Stimulated activated CD4-positive, alpha-beta T cell treated with anti-CD3 and anti-CD28 coated beads, Interleukin-15, amount 100 ng/mL, for 1 hour (primary cell): ENCODE measurements at places on chromosomes 6 and 20.

DNA sequence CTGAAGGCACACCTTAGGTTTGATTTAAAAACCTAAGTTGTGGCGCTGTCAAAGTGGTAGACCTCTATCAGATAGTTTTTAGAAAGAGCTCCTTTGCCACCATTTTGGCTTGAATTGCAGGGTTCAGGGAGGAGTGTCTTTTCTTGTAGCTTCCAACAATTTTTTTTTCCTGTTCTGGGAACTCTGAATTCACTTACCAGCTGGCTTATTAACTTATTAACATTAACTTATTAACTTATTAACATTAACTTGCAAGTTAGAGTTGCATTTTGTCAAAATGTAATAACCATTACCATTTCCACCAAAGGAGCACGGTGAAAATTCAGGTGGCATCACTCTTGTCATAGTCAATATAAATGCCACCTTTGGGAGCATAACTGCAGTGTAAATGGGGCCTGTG, 181.9 kb downstream of the ISM1 start:
- no peak for DNase-seq

DNA sequence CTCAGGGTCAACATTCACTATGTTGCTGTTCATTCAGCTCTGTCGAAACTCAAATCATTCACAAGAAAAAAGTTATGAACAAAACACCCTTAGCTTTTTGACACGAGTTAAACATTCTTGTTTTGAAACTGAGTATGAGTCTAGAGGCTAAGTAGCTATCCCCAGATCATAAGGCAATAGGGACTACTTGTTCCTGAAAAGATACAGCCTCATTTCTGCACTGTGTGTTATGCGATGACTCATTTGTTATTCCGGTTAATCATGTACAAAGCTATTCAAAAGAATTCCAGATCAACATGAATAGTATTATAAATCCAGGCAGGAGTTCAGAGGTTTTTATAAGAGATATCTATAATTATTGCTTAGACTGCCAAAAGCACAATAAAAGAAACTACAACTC, 908.0 kb downstream of the QKI start:
- DNase-seq, result no peak

DNA sequence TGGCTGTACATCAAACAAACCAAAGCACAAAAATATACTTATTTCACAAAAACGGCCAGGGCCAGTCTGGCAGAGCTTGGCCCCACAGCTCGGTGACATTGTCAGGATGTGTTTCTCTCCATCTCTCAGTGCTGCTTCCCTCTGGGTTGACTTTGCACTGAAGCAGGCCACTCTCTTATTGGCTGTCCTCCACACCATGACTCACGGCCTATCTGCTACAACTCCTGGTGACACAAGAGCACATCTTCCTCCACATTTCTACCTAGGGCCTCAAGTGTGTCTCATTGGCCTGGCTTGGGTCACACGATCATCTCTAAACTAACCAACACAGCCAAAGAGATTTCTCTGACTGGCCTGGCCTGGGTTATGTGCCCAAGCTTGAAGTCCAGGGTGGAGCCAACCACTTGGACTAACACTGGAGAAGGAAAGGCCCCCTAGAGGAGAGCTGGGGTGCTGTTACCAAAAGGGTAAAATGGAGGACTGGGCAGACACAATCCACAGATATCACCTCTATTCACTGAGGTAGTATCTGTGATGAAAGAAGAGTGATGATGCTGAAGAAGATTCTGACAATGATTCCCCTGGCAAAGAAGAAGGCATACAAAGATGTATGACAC, 159.8 kb upstream of the TSHZ2 start:
- DNase-seq, result no peak

GRCh38 chr6:161545741-161546140, 271.9 kb upstream of the AGPAT4 start:
- no peak for DNase-seq

DNA sequence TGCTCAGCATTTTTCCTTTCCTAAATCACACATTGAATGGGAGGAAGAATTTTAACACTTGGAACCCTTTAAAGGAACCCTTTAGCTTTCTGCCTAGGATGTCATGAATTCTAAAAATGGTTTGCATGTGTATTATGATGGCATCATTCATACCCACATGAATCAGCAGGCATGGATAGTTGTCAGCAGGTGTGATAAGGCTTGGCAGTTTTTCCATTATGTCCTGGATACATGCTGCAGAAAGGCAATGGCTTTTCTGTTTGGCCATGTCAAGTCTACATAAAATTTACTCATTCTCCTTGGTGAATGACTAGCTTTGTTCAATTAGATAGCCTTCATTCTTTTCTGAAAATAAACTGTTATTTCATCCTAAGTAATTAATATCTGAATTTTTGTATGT, 353.7 kb downstream of the GRIK2 start:
- no peak for DNase-seq

DNA sequence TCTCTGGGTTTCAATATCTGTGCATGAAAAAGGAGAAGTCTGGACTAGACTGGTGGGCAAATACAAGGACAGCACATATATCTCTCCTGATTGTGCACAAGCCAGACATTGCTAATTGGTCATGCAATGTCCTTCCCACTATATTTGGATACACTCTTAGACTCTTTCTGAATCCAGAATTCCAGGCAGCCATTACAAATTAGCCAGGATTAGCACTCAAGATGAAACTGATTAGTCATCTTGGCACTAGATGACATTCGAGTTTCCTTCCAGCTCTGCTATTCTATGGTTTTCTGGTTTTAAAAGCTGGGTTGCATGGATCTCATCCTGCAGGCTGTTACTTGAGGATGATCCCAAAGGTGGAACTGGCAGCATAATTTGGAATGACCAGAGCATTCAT, 73.2 kb downstream of the SCP2D1 start:
- DNase-seq, result no peak

DNA sequence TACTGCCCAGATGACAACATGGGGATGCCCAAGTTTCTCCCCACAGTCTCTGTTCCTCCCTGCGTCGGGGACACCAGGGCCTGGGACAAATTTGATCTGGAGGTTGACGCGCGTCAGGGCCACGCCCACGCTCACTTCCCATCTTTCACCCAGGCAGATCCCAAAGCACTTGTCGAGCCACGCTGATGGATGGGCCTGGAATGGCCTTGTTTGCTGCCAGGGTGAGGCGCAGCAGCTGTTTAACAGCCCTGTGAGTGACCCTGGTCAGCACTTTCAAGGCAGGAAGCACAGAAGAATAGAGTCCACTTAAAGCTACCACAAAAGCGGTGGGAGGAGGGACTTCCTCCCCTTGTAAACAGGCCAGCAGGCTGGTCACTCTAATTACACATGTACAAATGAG, 324.7 kb upstream of the JARID2 start:
- no peak for DNase-seq

GRCh38 chr6:125834348-125834747, 43.6 kb downstream of the NCOA7 start:
- no peak for DNase-seq

GRCh38 chr6:56364431-56364826, 117.0 kb upstream of the COL21A1 start:
- no peak for DNase-seq

GRCh38 chr20:46324960-46325703, 16.8 kb upstream of the CDH22 start:
- DNase-seq, result no peak

- DNase-seq, result no peak
Observed at GRCh38 chr6:150185732-150186117, 42.9 kb downstream of the PPP1R14C start.

- no peak for DNase-seq
Observed at GRCh38 chr6:56962441-56962840, 7.5 kb downstream of the BEND6 start.

GRCh38 chr6:165556116-165556843, 106.8 kb downstream of the PDE10A start:
- no peak for DNase-seq

GRCh38 chr6:108531332-108531731, 29.4 kb upstream of the FOXO3 start:
- no peak for DNase-seq
